ENCODE measurements at places on chromosomes 4 and X.

DNA sequence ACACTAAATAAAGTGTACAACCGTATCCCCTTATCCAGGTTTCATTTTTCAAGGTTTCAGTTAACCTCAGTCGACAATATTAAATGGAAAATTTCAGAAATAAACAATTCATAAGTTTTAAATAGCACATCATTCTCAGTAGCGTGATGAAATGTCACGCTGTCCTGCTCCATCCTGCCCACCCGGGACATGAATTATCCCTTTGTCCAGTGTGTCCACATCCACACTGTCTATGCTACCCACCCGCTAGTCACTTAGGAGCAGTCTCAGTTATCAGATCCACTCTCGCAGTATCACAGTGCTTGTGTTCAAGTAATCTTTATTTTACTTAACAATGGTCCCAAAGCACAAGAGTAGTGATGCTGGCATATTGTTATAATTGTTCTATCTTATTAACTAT is 54.7 kb downstream of the FRYL start:
- DNase-seq: no peak

DNA sequence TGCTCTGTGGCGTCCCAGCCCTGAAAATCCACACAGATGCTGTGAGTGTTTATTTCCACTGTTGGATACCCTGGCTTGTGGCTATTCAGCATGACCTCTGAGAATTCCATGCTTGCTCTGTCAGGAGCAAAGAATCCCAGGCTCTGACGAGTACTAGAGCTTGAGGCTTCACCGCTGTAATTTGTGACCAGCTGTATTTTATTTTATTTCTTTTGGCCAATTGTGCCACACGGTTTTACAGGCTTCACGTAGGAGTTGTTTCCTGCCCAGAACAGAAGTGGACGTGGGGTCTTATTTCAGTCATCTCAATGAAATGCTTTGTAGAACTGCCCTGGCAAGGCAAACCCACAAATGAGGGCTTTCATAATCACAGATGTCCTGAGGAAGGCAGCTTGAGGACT is 69.4 kb upstream of the CLDN34 start:
- no peak for DNase-seq

DNA sequence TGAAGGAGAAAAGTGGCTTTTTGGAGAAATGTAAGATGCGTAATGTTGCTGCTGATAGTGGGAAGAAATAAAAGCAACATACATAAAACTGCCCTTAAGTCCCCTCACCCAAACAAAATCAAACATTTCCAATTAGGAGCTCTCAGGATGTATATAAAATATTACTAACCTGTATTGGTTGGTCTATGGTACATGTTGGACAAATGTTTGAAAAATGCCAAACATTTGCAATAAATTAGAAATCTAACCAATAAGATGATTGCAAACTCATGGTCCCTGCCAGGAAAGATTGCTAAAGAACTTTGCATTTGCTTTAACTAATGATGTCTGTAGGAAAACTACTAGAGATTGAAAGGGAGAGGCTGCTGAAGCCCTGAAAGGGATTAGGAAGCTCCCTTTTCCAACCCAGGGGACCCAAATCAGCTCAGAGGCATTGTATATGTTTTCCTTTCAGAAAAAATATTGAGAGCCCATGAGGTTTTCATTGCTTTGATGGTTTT is 1.8 kb downstream of the SFRP2 start:
- no peak for DNase-seq

DNA sequence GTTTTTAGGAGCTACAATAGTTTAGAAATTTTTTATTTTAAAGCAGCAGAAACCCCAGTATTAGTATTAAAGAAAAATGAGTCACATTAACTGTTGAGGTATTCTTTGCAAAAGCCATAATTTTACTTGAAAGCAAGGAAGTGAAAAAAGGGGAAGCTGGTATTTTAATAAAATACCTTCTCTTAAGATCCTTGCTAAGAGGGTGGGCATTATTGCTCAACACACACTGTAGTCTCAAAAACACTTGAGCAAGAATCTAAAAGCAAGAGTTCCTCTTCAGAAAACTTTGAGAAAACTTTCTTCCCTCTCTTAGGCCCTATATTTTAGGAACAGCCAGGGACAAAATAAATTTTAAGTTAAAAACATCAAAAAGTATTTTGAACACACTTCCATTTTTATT is 259.4 kb upstream of the DIAPH2 start:
- DNase-seq: no peak

DNA sequence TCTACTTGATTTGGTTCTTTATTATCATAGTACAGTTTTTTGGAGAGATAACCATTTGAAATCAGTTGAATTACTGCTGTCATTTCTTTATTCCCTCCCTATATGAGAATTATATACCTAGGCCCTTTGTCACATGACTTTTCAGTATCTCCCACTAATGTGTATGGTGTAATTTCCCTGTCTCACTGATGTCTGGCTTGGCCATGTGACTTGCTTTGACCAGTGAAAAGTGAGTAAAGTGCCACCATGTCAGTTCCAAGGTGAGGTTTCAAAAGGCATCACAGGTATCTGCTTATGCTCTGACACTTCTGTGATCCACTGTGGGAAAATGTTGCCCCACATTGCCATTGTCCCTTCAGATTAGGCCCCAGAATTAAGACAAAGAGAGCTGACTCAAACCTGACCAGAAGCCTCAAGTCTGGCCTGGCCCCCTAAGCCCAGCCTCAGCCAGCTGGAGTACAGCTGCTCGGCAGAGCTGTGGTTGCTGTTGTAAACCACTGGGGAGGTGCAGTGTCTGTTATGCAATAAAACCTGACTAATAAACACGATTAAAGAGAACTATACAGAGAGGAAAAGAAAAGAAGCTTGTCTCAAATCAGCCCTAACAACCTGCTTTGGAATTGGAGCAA is 27.5 kb downstream of the SETD7 start:
- no peak for DNase-seq

DNA sequence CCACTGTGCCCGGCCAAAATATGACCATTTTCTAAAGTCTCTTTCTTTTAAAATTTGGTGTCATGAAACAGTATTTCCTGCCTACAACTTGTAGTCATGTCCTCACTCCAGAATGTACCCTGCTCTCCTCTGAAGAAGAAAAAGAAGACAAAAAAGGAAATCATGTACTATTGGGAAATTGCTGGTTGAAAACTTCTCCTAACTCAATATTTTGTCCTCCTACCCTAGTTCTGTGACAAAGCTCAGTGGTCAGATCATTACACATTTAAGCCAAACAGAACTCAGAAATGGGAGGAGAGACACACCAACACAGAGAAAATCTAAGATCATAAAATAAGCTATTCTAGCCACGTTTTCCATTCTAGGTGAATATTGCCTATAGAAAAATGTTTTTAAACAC is 127.7 kb downstream of the IRF2 start:
- no peak for DNase-seq

DNA sequence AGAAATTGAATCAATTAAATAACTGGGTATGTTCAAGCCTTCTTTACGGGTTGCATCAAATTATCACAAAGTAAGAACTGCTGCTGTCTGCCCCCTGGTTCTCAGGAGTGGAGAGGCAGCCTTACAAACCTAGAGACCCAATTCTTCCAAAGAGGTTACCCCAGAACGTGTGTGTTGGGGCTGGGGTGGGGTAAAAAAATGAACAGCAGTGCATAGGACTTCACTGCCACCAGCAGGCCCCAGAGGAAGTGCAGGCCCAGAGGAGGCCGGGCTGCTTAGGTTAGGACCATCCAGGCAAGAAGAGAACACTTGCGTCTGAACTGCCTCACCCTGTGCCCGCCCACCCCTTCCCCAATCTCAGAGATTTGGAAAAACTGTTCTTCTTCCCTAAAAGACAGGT is 1.5 kb upstream of the NWD2 start:
- no peak for DNase-seq

DNA sequence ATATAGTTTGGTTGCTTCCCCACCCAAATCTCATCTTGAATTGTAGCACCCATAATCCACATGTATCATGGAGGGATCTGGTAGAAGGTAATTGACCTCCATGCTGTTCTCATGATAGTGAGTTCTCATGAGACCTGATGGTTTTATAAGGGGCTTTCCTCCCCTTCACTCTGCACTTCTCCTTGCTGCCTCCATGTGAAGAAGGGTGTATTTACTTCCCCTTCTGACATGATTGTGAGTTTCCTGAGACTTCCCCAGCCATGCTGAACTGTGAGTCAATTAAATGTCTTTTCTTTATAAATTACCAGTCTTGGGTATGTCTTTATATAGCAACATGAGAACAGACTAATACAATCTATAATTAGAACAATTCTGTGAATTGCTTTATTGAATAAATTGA is 11.9 kb upstream of the DCAF4L1 start:
- no peak for DNase-seq

GRCh38 chrX:118729042-118729652 is 1.7 kb downstream of the IL13RA1 start:
- no peak for DNase-seq

DNA sequence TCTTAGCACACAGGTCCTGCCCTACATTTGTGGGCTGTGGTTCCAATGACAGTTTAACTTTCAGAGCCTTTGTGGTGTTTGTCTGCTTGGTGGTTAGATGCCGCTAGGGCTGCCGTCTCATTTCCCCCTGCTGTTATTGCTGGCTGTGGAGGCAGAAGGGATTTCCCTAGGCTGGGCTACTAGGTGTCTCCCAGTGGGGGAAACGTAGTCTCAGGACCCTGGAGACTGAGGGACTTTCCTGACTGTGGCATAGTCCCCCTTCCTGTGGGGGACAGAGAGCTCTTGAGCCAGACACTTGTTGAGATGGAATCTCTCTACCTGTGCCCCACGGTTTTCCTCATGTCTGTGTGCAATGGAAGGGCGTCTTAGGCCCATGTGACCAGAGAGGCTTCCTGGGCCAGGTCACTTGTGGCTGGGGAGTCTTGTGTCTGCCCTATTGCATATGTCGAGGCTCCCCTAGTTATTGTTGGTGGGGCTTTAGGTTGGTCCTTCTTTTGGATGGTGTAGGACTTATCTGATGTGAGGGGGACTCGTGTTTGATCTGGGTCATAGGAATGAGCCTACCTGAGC is 68.2 kb downstream of the ARHGAP10 start:
- no peak for DNase-seq

- no peak for DNase-seq
Observed at GRCh38 chr4:127888559-127888958, 7.9 kb downstream of the PLK4 start.

DNA sequence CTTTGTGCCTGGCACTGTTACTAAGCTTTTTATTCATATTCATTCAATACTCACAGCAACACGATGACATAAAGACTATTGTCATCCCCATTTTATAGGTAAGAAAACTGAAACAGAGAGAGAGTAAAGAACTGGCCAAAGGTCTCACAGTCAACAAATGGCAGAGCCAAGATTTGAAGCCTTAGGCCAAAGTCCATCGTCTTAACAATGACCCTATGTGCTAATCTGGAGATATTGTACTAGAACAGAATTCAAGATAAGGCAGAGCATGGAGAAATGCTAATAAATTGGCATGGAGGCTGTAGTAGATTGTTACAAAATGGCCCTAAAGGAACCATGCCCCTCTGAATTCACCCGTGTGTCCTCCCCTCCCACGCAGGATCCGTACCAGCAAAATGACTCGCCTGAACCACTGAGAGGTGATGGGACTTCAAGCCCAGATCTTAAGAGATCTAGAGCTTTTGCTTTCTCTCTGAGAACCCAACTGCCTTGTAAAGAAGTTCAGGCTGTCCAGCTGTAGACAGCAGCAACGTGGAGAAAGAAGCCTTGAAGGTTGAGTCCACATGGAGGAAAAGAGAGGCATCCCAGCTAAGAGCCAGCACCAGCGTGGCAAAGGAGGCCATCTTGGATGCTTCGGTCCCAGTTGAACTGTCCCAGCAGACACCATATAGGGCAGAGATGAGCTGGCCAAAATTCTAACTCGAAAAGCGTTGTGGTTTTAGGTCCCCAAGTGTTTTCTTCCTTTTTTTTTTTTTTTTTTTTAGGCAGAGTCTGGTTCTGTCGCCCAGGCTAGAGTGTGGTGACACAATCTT is 52.8 kb upstream of the RBM47 start:
- no peak for DNase-seq

DNA sequence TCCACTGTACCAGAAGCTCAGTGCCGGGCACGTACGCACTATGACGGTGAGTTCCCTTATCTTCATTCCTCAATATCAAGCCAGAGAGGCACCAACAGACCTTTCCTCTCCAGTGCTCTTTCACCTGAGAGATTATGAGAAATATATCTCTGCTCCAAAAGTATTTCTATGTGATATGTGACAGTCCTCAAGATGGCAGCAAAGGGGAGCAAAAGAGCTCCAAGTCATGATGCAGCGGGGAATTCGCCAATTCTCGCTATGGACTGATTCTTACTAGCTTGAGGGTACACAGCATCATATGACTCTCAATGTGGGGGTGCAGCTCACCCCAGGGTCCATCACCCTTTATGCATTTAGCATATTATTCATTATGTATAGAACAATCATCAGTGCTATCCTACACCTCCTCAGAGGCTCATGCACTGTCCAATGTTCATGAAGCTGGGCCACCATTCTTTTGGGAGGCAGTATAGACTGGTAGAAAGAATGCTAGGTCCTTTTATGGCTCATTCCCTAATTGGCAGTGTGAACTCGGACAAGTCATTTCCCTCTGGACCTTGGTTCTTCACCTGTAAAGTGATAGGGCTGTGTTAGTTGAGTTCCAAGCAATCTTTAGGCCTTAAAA is 12.8 kb upstream of the IQSEC2 start:
- DNase-seq: no peak

DNA sequence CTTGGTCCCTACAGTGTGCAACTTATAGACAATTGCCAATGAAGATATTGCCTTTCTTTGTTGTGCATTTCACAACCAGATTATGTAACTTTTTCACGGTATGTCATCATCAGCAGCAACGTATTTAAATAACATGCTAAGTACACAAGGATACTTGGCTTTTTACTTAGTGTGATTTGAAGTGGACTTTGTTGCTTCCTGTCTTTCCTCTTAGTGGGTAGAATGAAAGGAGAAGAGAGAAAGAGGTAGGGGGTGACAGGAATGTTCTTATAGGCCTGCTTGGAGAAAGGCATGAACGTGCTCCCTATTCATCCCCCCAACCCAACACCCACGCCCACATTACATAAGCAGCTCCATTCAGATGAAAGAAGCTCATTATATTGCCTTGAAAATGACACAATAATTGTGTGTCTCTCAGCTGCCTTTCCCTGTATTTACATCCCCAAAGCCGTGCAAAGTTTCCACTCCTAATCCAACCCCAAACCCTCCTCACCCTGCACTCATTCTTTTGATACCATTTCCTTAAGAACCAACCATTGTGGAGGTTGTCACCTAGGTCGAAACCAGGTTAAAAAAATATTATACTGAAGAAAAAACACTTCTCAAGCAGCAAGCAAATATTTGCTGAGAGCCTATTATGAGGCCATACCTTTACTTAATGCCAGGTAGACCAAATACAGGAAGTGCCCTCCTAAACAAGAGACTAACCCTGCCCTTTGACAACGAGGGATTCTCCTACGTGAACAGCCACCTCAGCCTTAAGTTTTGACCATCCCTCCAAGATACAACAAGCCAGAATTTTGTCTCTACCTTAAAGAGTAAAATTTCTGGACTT is 25.2 kb upstream of the GK start:
- no peak for DNase-seq

GRCh38 chr4:4289941-4290850 is at the start of the genes LYAR and ZBTB49:
LYAR (minus strand) TSS chr4:4290154; CDS start chr4:4283742, 6,412 bp downstream.
ZBTB49 (plus strand) TSS chr4:4290251; CDS start chr4:4299946, 9,695 bp downstream.
- peak; percentile 91 for DNase-seq
